ENCODE measurements at places on chromosomes 1 and 21.

DNA sequence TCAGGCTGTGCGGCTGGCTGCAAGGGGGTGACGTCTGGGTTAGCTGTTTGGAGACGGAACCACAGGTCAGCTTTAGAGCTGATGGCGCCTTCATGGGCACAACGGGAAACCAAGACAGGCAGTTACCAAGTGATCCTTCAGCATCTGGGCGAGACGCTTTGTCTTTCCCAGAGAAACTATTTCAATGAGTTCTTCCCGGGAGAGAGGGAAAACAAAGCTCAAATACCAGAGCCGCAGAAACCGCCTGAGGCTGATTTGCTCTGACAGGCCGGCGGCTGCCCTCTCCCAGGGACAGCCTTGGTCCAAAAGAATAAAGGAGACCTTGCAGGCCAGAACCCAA is 76.5 kb downstream of the CD58 start:
- no peak for DNase-seq

DNA sequence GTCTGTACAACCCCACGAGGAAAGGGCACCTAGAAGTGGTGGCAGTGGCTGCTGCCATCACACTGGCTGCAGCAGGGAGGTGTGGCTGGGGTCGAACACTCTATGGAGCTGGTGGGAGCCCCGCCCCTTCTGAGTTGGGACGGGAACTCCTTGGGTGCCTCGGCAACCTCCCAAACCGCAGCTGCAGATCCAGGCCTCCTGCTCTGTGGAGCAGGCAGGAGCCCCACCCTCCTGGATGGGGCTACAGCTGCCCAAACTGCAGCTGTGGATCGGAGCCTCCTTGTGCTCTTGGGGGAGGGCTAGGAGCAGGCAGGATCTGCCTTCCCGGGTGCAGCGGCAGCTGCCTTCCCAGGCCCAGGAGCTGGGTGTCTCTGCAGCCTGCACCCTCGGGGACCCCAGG is 38.9 kb upstream of the TARDBP start:
- DNase-seq, result no peak

- no peak for DNase-seq
Measured at GRCh38 chr1:184069675-184070074, 18.1 kb downstream of the TSEN15 start.

GRCh38 chr1:225780630-225781029 is 3.0 kb downstream of the SRP9 start:
- DNase-seq, result no peak

- DNase-seq, result no peak
Measured at GRCh38 chr1:74474585-74474984, 37.8 kb downstream of the LRRC53 start.

DNA sequence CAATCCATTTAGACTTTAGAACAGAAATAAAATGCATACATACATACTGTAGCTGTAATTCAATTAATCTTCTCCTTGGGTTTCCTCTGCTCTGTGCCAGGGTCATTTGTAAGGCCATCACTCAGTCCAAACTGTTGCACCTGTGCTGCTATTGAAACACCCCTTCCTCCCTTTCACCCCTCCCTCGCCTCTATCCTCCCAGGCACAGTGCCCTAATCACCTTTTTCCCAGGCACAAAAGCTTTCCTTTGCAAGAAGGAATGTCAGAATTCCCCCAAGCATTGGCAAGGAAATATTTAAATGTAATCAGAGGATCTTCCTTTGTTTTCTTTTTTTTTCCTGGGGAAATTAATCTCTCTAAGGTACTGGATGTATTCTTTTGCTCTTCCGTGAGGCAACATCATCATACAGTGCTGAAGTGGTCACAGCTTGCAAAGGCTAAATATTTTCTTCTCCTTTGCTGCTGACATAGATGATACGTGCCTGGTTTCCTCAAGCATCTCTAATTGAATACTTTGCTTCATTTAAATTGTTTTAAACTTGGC is 339.3 kb upstream of the NR5A2 start:
- no peak for DNase-seq

DNA sequence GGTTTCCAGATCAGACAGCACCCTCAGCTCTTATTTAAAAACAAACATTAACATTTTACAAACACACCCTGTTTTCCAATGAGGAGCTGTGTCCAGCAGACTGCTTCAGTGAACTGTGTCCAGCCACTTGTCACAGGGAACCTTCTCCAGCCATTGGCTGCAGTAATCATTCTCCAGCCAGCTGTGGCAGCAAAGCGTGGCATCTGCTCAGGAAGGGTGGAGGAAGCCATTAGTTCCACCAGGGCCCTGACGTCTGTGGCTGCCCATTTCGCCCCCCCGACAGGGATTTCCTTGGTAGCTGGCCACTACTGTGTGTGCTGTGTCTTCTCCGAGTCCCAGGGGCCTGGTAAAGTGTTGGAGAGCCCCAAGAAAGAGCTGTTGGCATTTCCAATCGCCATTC is 62.9 kb upstream of the SELENON start:
- no peak for DNase-seq

- peak; percentile 8 for DNase-seq
Measured at GRCh38 chr1:159869173-159869572, 6.7 kb upstream of the VSIG8 start.

GRCh38 chr1:243388276-243388675 is 132.4 kb downstream of the SDCCAG8 start:
- no peak for DNase-seq
